ENCODE measurements at places on chromosomes 1 and 21. TPM values are rescaled to one million over a fixed set of nuclear protein-coding genes. Genes with fewer than 3 reads are reported as not detected.

Gene SPRR1A
- total RNA-seq = not detected

Gene CADM3
- 10.3 TPM for total RNA-seq

Gene VASH2
- not detected for total RNA-seq

Gene SLC45A1
- not detected for total RNA-seq

GRCh38 chr1:151995774-151996173 lies 2.1 kb upstream of the S100A10 start:
- DNase-seq = no peak

GRCh38 chr1:67947114-67947513 lies 103.3 kb downstream of the DIRAS3 start:
- no peak for DNase-seq

All from stomach (tissue), 19 donors.